ENCODE measurements at places on chromosomes 7 and 10.

DNA sequence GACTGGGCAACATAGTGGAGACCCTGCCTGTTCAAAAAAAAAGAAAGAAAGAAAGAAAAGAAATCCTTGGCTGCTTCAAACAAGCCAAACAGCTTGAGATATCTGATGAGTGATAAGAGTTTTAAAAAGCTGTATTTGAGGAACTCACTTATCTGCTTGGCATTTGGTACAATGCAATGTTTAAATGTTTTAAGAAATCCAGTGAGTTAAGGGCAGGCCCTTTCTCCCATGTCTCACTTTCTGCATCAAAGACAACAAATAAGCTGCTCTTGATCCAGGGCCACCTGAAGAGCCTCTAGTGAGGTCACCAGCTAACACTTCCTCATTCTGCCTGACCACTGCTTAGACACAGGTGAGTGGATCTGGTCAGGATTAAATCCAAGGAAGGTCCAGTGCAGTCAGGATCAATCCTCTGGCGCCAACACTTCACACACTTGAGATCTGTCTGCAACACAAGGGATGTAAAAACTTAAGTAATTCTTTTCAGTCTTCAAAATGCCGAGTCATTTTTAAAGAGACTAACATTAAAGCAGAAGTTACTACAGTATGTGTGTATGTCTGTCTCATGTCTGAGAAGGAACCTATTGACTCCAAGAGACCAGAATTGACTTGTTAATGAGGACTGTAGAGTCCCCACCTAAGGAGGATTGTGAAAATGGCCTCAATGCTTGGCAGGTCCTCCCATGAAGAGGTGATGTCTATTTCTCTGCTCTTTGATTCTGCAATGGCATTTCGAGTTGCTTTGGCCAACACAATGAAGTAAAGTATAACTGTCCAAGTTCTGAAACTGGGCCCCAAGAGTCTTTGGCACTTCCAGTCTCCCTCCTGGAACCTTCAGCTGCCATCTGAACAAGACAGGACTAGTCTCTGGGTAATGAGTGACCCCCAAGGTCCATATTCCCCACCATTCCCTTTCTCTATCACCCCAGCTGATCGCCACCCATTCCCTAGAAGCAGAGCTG lies 43.1 kb downstream of the CREB3L2 start:
- no peak for DNase-seq

DNA sequence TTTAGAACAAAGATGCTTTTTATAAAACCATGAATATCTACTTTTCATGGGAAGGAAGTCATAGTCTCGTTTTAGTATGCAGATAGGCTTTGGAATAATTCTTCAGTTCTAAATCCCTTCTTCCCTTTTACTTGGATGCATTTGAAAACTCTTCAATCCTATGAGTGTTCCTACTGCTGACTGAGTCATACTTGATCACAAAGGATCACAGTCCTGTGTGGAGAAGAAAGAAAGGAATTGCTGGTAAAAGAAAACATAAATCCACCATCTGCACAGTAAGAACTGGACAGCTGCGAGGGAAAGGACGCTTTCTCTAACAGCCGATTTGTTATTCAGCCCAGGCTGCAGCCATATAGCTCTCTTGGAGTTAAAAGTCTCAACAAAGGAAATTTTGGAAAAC lies 209.9 kb downstream of the SEMA3E start:
- no peak for DNase-seq

GRCh38 chr7:100017300-100017699 lies 1.9 kb downstream of the ZKSCAN1 start:
- no peak for DNase-seq

- no peak for DNase-seq
Measured at GRCh38 chr7:70573696-70574095, 558.2 kb upstream of the GALNT17 start.

DNA sequence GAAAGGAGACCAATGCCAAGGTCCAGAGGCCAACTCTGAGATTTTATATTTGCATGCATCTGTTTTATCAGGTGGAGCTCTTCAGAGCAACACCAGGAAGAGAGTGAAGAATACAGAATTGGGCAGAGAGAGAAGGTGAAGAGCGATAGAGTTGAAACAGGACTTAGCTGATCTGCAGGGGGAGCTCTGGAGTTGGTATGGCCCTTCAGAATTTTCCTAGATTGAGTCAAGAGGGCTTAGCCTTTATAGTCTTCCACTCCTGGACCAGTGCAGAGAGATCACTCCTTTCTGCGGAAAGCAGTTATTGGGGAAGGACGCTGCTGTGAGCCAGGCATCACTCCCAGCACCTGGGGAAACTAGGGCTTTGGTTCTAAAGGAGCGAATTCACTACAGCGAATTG lies 105.0 kb upstream of the DGKB start:
- DNase-seq: no peak

GRCh38 chr7:141042222-141043193 lies 27.8 kb upstream of the MRPS33 start:
- no peak for DNase-seq

DNA sequence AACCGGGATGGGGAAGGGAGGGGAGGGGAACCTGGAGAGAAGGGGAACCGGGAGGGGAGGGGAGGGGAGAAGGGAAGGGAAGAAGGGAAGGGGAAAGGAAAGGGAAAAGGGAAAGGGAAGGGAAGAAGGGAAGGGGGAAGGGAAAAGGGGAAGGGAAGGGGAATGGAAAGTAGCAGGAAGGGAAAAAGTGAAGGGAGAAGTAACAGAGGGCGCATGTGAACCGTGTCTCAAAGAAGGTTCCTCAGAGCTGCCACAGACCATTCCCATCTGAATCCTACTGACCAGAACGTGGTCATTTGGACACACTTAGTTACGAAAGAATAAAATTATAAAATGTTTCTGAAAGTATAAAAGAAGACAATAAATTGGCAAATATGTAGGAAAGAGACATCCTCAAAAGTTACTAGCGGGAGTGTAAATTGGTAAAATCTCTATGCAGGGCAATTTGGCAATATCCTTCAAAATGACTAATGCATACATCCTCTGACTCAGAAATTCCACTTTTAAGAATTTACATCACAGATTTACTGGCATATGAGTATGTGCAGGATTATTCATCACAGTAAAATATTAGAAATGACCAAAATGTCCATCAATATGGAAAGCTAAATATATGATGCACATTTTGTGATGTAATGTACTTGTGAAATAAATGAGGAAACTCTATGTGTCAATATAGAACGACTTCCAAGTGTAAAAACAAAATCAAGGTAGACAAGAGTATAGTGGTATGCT lies 12.9 kb downstream of the C10orf67 start:
- no peak for DNase-seq

GRCh38 chr7:150728011-150728410 lies 9.2 kb upstream of the GIMAP5 start:
- no peak for DNase-seq
